ENCODE measurements at places on chromosomes 16 and 17.

DNA sequence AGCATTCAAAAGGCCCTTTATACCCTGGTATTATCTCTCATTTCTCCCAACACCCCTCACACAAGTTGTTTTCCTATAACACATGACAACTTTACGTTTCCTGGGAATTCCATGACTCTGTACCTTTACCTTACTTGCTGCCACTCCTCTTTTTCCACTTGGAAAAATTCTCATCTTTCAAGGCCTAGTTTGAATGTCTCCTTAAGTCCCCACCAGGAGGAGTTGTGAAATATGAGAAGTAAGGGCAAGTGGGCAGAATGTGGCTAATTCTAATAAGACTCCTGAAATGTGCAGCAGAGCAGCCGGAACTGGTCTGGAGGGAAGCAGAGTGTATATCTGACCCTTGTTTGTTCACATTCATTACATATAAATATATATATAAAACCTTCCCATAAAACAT is 39.7 kb downstream of the BRCA1 start:
- DNase-seq = no peak

GRCh38 chr16:65062736-65063583 is 58.9 kb downstream of the CDH11 start:
- DNase-seq = no peak

GRCh38 chr16:13313351-13313750 is 412.0 kb downstream of the SHISA9 start:
- DNase-seq = no peak

DNA sequence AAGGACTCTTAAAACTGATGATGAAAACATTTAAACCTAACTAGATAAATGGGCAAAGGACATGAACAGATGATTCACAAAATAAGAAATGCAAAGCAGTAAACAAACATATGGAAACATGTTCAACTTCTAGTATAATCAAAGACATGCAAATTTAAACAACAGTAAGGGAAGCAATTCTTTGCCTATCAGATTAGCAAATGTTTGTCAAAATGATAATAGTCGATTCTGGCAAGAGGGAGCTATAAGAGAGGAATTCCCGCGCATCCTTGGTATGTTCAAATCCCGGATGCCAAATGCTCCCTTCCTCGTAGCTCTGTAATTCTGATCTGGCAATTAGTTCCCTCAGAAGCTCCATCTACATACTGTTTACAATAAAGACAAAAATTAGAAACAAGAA is 320.5 kb downstream of the PHKB start:
- DNase-seq = no peak

DNA sequence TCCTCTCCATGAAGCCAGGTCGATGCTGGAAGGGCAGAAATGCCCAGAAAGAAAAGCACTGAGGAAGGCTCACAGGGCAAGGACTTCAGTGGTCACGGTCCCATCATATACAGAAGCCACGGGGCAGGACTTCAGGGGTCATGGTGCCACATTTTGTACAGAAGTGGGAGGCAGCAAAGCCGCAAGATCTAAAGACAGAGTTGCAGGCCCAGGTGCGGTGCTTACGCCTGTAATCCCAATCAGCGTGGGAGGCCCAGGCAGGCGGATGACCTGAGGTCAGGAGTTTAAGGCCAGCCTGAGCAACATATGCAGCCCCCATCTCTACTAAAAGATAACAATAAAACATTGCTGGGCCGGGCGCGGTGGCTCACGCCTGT is 96.0 kb downstream of the NXN start:
- DNase-seq = no peak

DNA sequence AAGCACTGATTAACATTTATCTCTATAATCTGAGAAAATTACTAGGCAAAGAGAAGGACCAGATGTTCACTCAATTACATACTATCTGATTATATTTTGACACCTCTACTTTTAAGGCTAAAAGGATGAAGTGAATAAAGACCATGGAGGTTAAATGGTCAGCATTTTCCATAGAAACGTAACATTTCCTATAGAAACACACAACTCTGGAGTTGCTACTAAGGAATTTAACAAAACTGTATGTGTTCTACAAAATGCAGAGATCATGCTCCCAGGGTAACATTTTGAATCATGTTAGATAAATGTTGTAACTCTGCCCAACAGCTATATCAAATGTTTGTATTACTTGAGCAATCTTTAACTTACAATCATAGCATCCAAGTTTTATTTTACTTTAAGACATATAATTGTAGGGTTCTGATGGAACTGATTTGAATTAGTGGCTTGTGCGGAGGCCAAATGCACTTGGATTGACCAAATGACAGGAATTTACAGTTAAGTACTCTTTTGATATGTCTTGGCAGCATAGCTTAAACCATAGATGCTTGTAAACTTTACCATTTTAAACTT is 97.7 kb downstream of the RPGRIP1L start:
- DNase-seq = no peak

- peak; percentile 69 for DNase-seq
These were observed 216.7 kb downstream of the RPTOR start for GRCh38 chr17:80761110-80761871.

DNA sequence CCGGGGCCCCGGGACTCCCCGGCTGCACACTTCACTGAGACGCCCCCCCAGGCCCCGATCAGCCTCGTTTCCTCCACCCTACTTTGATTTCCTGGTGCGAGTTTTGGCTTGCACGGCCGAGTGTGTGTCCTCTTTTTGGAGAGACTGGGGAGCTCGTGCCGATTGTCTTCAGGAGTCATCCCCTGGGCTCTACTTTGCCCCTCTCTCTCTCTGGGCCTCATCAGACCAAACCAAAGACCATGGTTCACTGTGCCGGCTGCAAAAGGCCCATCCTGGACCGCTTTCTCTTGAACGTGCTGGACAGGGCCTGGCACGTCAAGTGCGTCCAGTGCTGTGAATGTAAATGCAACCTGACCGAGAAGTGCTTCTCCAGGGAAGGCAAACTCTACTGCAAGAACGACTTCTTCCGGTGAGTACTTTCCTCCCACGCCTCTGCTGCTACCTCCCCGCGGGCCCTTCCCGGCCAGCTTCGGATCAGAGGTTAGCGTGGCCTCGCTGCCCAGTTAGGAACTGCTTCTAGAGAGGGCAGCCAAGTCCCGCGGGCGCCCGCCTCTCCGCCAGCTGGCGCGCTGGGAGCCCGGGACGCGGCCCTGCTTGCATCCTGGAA is 787 bp downstream of the LHX1 start:
- peak; percentile 70 for DNase-seq

DNA sequence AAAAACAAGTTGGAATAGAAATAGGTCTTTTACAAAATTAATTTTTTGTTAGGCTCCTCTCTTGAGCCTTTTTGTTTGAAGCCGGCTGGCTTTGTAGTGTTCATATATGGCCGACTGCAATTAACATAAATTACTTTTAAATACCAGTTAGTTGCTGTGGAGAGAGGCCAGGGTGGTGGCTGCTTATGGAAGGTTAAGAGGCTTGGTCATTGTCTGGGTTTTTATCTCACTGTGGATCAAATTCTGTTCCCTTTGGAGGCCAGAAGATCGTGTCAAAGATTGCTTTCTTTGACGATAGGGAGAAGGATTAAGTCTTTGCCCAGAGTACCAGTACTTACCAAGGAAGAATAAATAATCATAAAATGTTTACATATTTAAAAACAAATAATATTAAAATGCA is 39.9 kb downstream of the MSI2 start:
- peak; percentile 6 for DNase-seq

DNA sequence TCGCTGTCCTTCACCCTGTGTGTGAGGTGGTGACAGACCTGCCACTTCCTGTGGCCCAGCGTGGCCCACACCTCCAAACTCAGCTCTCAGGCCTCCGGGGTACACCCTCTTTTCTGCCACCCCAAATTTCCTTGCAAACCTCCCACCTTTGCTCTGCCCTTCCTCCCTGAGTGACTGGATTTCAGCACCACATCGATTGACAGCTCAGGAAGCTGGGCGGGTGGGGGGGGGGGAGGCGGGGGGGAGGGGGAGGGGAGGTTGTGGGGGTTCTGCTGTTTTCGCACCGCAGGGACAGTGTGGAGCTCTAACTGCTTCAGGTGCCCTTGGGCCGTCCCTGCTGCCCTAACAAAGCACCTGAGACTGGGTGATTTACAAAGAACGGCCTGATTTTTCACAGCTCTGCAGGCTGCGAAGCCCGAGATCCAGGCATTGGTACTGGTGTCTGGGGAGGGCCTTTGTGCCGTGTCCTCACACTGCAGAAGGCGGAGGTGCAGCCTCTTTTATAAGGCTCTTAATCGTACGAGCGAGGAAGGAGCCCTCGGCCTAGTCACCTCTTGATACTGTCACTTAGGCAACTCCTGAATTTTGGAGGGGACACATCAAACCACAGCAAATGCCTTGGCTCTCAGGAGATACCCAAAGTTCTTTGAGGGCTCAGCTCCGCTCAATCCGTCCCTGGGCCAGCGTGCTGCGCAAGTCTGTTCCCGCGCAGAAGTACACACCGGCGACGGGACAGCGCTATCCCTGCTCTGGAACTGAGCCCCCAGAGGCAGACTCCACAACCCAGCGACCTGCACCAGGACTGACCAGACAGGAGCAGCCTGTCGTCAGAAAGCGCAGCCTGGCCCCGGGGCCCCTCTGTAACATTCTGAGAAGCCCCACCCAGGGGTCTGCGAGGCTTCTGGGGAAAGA is 3.6 kb downstream of the NDUFAF8 start:
- DNase-seq = no peak

DNA sequence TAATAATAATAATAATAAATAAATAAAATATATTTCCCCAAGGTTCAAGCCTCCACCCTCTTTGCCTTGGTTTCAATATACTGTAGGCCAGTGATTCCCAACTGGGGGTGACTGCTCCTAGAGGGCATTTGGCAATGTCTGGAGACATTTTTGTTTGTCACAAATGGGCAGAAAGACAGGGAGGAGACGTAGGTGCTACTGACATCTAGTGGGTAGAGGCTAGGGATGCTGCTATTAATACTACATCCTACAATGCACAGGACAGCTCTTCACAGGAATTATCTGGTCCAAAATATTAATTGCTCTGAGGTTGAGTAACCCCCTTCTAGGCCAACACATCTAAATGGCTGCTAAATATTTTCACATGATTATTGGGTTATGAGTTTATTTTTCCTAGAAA is 12.8 kb upstream of the PRR14 start:
- peak; percentile 70 for DNase-seq

- peak; percentile 57 for DNase-seq
These were observed 19.2 kb upstream of the ABAT start for GRCh38 chr16:8655184-8655717.

- no peak for DNase-seq
These were observed 29.5 kb downstream of the MPRIP start for GRCh38 chr17:17071531-17072360.

- no peak for DNase-seq
These were observed 34.2 kb downstream of the COPRS start for GRCh38 chr17:31824766-31825360.

DNA sequence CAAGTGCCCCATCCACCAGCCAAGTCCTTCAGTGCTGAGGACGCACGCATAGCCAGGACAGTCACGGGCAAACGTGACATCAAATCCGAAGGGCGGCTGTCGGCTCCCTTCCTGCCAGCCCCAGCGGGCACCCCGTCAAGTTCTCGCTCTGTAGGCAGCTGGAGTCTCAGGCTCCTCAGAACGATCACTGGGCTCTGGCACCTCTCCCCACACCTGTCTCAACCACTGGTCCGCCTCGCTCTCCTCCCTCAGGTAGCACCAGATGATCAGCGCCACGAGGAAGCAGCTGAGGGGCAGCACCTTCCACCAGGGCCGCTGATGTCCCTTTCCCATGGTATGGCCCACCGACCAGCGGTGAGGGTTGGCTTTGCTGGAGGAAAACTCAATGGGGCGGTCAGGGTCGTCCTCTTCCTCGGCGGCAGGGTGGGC is 422 bp downstream of the UQCC4 start:
- peak; percentile 49 for DNase-seq

GRCh38 chr16:740764-741505 is at the start of gene CIAO3:
Gene CIAO3, minus strand, starts transcription at chr16:740997. Its CDS starts 12 bp downstream, at chr16:740985.
- DNase-seq = peak; percentile 93

GRCh38 chr16:89618109-89618998 is 4.9 kb downstream of the DPEP1 start:
- peak; percentile 20 for DNase-seq

GRCh38 chr16:57092786-57093411 is 516 bp downstream of the CPNE2 start:
- DNase-seq = peak; percentile 72

DNA sequence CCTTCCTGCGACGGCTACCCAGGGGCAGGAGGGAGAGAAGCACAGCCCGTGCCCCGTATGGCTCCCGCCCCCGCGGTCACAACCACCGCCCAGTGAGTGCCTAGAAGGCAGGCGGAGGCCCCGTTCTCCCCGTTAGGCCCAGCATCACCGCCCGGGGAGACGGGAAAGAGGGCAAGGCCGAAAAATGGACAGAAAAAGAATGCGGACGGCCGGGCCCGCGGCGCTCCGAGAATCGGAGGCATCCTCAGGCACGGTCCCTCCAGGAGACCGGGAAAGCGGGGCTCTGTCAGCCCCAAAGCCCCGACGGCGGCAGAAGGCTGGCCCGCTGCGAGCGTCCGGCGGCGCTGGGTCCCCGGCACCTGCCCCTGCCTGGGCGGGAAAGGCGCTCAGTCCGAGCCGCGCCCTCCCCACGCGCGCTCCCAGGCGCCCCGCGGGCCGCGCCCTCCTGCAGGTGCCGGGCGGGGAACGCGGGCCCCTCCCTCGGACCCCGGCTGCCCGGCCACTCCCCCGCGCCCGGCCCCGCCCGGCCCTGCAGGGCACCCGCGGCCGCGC is 407 bp downstream of the MCRIP1 start:
- DNase-seq = no peak

GRCh38 chr16:56871172-56871593 is 6.2 kb downstream of the SLC12A3 start:
- DNase-seq = peak; percentile 51

- DNase-seq = no peak
These were observed 574.6 kb upstream of the HSBP1 start for GRCh38 chr16:83233153-83233552.

GRCh38 chr16:1491327-1491726 is 1.8 kb upstream of the TELO2 start:
- no peak for DNase-seq

- DNase-seq = peak; percentile 71
These were observed 17.9 kb downstream of the PSME3IP1 start for GRCh38 chr16:57167953-57168352.

DNA sequence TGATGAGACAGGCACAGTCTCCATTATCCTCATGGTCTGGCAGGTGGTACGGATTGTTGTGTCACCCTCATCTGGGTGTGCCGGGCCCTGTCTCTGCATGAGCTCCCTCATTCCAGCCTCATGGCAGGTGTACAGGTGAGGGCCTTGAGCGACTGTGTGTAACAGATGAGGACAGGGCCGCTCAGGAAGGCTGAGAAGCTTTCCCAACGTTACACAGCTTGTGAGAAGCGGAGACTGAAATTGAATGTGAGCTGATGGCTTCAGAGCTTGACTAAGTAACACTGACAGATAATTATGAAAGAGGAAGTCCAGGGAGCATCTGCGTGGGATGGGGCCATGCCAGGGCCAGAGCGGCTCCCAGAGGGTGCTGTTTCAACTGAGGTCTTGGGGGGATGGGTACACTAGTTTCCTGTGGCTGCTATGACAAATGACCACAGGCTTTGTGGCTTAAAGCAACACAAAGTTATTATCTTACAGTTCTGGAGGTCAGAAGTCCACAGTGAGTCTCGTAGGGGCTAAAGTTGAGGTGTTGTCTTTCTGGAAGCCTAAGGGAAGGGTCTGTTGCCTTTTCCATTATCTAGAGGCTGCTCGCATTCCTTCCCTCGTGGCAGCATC is 36.7 kb downstream of the CMIP start:
- no peak for DNase-seq

GRCh38 chr16:48814994-48815393 is 205.0 kb upstream of the N4BP1 start:
- no peak for DNase-seq

GRCh38 chr16:19168371-19169081 is 486 bp downstream of the SYT17 start:
- DNase-seq = peak; percentile 91
